ENCODE measurements at places on chromosomes 4 and X.

DNA sequence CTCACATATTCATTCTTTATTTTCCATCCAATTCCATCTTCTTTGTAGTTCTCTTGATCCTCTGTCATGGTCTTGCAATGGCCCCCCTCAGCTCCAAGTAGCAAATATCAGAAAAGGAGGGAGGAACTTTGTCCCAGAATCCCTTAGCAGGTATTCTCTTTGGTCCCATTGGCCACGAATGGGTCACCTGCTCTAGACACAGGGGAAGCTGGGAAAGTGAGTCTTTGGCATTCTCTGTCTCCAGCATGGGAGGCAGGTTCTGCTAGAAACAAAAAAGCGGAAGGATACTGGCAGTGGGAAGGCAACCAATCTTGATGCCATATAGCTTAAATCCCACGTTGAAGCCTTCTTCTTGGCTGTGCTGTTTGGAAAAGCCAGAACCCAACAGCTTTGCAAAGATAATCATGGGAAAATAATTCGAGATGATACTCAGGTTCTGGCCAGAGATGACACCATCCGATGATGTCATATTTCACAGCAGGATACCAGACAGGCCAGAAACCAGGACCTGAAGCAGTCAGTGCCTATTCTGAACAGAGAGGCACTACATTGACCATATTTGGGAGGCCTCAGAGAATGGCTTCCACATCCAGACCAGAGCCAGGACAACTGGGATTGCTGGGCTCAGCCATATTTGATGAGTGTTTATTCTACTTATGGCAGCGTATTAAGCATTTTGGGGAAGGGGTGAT, 110.4 kb upstream of the ATXN3L start:
- DNase-seq = no peak

- DNase-seq = no peak
Observed at GRCh38 chr4:15558561-15558960, 88.9 kb downstream of the CC2D2A start.

DNA sequence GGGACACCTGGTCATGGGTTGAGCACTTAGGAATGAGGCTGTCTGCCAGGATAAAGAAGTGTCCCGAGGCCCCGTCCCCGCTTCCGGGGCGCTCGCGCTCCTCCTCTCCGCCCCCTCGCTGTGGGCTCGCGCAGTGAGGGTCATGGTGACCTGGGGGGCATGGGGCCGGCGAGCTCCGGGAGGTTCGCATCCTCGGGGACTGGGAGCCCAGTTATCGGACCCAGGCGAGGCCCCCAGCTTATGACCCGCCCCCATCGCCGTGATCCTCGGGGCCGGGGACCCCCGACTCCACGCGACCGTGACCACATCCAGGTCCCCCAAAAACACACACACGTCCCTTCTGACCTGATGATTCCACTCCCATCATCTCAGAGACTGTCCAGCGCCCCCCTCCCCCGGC, 35.3 kb upstream of the SRPX start:
- DNase-seq = no peak

GRCh38 chr4:95831166-95831565, 8.7 kb upstream of the PDHA2 start:
- DNase-seq = no peak

GRCh38 chrX:46226422-46226821, 318.8 kb downstream of the ZNF674 start:
- no peak for DNase-seq

- DNase-seq = no peak
Observed at GRCh38 chrX:122055979-122056715, 1008.7 kb downstream of the GLUD2 start.

DNA sequence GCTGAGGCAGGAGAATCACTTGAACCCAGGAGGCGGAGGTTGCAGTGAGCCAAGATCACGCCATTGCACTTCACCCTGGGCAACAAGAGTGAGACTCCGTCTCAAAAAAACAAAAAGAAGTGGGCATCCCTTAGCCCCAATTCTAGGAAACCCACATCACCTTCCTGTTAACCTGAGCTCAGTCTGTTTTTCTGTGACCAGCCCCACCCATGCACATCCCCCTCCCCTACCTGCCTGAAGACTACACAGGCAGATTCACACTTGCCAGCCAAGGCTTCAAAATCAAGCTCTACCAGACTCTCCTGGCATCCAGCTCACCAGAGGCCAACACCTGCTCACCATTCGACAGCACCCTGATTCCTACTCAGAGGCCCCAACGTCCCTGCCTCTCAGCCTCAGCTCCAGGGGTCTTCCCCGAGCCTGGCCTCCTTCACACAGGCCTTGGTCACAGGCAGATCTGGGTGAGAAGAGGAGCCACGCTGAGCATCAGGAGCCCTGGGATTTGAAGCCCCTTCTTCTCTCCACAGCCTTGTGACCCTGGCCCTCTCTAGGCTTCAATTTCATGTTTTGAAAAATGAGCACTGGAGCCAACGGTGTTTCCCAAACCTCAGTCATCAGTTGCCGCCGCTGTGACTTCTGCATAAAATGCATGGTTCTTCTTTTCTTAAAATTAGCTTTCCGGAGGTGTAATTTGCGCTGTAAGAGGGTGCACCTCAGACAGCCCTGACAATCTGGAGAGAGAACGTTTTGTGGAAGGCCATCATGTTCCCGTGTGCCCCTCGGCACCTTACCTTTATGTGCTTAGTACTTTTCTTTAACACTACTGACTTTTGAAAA, 47.3 kb downstream of the JAKMIP1 start:
- no peak for DNase-seq

GRCh38 chr4:120549011-120549570, 373.4 kb downstream of the PRDM5 start:
- DNase-seq = no peak

- DNase-seq = no peak
Observed at GRCh38 chrX:69968950-69969349, 80.8 kb downstream of the AWAT2 start.

DNA sequence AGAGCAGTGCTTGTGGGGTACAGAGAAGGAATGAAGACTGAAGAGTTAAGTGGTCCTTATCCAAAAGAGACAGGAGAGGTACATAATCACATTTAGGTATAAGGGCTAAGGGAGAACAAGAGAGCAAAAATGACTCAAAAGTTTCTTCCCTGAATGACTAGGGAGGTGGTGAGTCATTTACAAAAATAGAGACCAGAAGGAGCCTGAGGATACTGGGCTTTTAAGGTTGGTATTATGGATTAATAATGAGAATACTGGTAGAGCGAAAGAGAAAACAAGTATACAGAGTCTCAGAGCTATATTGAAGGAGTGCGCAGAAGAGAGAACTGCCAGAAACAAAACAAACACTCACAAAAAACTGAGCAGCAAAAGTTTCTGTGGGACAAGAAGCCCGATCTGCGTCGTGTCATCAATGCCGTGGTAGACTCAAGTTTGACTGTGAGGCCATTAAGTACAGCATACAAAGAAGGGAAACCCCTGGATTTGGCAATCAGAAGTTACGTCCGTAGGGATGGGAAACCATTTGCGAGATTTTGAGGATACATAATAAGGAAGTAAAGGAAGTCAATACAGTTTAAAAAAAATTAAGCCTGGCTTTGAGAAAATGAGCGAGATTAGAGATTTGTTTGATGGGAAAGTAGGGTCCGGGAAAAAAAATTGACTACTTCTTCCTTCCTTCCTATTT, 129.1 kb upstream of the STIM2 start:
- DNase-seq = no peak

DNA sequence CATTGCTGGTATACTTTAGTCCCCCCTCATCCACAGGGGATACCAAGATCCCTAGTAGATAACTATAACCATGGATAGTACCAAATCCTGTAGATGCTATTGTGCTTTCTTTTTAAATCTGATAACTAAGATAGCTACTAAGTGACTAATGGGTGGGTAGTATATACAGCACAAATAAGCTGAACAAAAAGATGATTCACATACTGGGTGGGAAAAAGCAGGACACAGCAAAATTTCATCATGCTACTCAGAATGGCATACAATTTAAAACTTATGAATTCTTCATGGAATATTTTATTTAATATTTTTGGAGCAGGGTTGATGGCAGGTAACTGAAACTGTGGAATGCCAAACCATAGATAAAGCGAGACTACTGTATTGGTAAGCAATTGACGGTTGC, 161.6 kb downstream of the IL15 start:
- no peak for DNase-seq

GRCh38 chr4:59960143-59960542, 1240.0 kb upstream of the ADGRL3 start:
- DNase-seq = no peak

- DNase-seq = no peak
Observed at GRCh38 chrX:31420711-31421151, 348.9 kb upstream of the FTHL17 start.

DNA sequence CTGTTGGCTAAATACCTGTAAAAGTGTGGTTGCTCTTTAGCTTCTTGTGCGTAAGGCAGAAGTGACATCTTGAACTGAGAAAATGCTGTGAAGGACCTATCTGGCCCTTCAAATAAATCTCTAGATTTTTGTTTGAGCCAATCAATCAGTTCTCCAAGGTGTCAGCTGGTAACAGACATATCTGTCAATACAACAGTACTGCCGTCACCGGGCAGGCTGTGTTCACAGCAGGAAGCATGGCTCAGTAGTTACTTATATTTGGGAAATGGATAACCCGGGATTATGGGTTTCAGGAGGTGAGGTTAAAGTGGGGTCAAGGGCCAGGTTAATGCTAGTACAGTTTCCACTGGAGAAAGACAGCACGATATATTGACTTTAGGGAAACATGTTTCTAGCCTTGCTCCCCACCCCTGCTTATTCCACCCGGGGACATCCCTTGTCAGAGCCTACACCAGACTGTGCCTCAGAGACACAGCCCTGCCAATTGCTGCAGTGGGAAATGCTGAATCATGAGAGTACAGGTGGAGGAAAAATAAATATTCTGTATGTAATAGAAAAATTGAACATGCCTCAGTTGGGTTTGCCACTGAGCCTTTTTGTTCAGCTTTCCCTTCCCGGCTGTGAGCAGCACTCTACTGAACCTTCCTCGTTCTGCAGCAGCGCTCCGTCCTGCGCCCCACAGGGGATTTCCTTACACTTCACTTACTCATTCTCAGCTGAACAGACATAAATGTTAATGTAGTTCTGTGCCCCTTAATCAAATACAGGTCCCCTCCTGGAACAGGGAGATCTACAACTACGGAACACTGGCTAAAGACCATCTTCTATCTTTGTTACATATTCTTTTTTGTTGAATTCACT, 121.1 kb downstream of the MGST2 start:
- DNase-seq = no peak

DNA sequence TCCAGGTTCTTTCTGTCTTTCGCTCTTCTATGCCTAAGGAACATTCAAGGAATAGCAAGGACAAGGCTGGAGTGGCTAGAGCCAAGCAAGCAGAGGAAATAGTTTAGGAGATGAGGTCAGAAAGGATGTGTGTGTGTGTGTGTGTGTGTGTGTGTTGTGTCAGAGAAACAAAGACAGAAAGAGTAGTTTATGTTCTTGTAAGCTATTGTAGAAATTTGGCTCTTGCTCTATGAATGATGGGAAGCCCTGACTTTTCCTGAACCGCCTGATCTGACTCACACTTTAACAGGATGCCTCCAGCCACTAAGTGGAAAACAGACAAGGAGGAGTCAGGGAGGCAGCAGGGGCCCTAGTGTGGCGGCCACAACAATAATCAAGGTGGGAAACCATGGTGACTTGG, 39.7 kb downstream of the LGI2 start:
- DNase-seq = no peak

- DNase-seq = no peak
Observed at GRCh38 chr4:7240306-7240705, 48.0 kb downstream of the SORCS2 start.

DNA sequence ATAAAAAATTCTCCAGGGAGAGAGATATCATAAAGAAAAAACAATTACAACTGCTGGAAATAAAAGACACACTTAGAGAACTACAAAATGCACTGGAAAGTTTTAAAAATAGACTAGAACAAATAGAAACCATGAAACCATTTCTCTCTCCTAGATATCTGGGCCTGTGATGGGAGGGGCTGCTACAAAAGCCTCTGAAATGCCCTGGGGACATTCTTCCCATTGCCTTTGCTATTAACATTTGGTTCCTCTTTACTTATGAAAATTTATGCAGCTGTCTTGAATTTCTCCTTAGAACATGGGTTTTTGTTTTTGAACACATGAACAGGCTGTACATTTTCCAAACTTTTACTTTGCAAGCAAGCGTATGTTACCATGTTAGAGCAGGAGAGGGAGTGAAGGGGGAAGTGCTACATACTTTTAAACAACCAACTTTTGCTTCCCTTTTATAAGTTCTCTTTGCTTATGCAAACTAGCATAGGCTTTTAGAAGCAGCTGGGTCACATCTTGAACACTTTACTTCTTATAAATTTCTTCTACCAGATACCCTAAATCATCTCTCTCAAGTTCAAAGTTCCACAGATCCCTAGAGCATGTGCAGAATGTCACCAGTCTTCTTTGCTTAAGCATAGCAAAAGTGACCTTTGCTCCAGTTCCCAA, 47.9 kb upstream of the PACRGL start:
- DNase-seq = no peak

DNA sequence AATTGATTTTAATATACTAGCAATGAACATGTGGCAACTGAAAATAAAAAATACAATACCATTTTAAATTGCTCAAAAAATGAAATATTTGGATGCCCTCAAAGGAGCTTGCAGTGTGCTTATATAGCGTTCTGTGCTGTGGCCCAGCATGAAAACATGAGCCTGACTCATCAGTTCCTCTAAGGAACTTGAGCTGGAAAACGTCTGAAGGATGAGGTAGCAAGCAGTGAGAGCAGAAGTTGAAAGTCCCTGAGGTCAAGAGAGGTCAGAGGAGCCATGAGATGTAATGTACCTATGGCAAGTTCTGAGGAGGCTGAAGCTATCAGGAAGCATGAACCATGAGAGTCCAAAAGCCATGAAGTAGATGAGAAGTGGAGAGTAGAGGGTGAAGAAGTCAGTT, 59.7 kb downstream of the HMGB3 start:
- no peak for DNase-seq

DNA sequence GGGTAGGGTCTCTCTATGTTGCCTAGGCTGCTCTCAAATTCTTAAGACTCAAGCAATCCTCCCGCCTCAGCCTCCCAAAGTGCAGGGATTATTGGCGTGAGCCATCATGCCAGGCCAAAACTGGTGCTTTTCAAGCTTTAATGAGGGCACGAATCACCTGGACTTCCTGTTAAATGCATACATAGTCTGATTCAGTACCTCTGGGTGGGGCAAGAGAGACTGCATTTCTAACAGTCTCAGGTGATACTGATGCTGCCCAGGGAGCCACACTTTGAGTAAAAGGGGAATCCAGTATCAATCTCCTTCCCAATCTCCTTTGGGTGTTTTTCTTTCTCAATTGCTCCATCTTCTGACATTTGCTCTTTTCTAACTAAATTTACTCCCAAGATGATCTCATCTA, 96.5 kb downstream of the SH3RF1 start:
- DNase-seq = no peak

GRCh38 chr4:180909279-180909678, 1333.9 kb upstream of the TENM3 start:
- no peak for DNase-seq

DNA sequence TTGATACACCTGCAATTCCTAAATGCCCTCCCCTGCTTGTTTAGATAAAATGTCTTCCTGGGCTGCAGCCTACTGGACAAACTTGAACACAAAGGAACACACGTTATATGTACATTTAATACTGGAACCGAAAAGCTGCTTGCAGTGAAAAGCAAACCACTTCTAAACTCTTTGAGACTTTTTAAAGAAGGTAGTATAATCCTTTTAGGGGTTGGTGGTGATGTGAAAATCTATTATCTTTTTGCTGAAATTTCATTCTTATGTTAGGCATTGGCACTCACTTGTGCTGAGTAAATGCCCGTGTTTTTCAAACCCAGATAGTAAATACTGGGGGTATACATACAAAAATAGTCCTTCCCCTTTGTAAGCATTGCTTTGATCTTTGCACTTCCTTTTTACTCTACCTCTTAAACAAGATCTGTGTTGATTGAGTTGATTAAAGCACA, 2.2 kb downstream of the NFKB1 start:
- DNase-seq = no peak
